ENCODE measurements at places on chromosomes 12 and 14.

GRCh38 chr12:64691227-64691794, 67.9 kb downstream of the GNS start:
- no peak for DNase-seq

- DNase-seq: no peak
Measured at GRCh38 chr12:105995961-105996431, 142.8 kb downstream of the NUAK1 start.

GRCh38 chr14:60183741-60184140, 18.5 kb upstream of the DHRS7 start:
- no peak for DNase-seq

GRCh38 chr14:93976477-93977057, at the start of gene ASB2:
Gene ASB2, minus strand, starts transcription at chr14:93976570. Its CDS starts 12,031 bp downstream, at chr14:93964539.
- no peak for DNase-seq

DNA sequence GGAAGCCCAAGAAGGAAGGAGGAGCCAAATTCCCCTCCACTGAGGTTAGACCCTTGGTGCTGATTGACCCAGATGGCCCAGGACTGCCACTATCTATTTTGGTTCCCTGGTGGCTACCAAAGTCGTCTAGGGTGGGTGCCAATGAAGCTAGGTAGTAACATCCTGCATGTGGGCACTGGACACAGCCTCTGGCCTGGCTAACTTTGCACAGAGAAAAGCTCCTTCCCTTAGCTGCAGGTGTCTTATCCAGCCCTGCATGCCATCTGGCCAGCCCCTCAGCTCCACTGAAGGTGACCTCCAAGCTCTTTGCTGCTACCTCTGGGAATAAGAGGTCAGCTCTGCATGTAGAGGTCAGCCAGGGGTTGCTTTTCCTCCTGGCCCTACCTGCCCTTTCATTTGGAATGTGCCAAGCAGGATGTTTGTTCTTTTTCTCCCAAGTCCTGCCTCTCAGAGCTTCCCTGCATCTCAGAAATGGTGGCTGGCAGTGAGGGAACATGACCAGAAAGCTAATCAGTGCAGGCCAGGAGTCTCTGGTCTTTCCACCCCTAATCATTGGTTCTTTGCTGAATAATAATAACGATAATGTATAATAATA, 34.0 kb downstream of the JDP2 start:
- no peak for DNase-seq

DNA sequence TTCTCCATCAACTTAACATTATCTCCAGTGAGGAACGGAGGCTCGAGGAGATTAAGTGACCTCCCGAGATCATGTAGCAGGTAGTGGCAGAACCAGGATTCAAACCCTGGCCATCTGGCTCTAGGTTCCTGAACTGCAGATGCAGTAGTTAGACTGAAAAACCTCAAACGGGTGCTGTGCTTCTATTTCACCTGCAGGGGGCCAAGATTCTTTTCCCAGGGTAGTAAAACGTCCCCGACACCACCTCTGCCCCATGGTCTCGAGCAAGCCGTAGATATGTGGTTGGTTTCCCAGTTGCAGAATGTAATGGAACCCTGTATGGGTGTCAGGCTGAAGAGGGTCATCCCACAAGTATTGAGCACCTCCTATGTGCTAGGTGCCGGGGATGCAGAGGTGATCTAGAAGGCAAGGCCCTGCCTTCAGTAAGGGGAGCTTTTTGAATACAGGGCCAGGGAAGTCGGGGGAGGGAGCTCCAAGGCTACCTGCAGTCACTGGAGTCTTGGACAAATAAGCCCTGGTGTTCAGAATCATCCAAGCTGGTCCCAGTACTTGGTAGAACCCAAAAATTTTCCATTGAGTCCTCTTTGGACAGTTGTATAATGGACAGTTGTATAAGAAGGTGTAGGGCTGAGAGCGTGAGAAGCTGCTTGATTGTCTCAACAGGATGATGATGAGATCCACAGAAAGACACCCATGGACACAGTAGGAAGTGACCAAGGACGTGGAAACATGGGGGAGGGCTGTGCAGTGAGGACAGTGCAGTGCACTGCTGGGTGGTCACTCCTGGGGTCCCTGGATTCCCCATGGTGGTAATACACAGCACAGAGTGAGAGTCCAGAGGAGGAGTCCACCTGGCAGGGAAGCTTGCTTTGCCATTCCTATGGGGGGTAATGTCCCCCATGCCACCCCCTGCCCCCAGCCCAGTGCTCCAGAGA, 197.2 kb downstream of the CHST11 start:
- no peak for DNase-seq

DNA sequence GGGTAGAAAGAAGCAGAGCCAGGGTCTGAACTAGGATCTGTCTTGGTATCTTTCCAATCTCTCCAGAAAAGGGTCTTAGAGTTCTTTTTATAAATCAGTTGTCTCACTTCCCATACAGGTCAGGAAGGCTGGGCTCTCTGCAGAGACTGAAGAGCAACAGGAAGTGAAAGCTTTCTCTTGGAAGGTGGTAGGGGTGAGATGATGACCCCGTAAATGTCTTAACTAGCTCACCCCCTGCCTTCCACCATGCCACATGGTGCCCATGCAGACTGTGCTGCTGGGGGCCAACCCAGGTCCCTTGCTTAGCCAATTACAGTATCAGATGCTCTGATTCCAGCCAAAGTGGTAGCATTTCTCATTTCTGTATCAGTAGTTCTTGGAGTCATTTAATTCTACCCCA, 17.6 kb upstream of the RASSF8 start:
- DNase-seq: no peak

All from activated CD8-positive, alpha-beta memory T cell treated with anti-CD3 and anti-CD28 coated beads for 4 hours (primary cell).